Stimulated activated CD4-positive, alpha-beta T cell treated with anti-CD3 and anti-CD28 coated beads, Interleukin-15, amount 100 ng/mL, for 24 hours (primary cell): ENCODE measurements at places on chromosomes 3 and 15.

DNA sequence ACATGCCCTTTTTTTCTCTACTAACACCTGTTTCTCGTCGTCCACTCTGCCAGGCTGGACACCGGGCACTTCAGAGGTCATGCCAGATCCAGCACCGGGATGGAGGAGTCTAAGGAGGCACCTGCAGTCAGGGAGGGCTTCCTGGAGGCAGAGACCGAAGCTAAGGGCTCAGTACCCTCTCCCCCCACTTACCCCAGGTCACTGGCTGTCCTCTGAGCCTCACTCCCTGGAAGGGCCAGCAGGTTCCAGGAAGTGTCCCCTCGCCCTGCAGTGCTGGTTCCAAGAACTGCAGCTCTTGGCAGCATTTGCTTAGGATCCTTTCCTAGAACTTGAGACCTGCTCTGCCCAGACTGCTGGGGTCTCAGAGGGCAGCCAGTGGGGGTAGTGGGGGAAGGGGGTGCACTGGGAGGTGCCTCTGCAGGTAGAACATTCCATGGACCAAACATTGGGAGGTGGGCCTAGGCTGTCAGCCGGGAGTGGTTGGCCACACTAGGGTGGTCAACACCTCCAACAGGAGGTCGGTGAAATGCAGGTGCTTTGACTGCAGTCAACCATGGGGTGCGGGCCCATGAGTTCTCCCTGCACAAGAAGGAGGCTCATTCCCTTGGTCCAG is 11.3 kb downstream of the CISH start:
- peak; percentile 46 for DNase-seq

GRCh38 chr3:86969500-86970189 is 21.3 kb downstream of the VGLL3 start:
- peak; percentile 27 for DNase-seq

- no peak for DNase-seq
Measured at GRCh38 chr3:28575746-28576613, 227.4 kb upstream of the AZI2 start.

GRCh38 chr15:39888809-39889208 is 31.3 kb downstream of the GPR176 start:
- no peak for DNase-seq

GRCh38 chr3:146308222-146308621 is 57.3 kb upstream of the PLSCR4 start:
- DNase-seq: no peak

DNA sequence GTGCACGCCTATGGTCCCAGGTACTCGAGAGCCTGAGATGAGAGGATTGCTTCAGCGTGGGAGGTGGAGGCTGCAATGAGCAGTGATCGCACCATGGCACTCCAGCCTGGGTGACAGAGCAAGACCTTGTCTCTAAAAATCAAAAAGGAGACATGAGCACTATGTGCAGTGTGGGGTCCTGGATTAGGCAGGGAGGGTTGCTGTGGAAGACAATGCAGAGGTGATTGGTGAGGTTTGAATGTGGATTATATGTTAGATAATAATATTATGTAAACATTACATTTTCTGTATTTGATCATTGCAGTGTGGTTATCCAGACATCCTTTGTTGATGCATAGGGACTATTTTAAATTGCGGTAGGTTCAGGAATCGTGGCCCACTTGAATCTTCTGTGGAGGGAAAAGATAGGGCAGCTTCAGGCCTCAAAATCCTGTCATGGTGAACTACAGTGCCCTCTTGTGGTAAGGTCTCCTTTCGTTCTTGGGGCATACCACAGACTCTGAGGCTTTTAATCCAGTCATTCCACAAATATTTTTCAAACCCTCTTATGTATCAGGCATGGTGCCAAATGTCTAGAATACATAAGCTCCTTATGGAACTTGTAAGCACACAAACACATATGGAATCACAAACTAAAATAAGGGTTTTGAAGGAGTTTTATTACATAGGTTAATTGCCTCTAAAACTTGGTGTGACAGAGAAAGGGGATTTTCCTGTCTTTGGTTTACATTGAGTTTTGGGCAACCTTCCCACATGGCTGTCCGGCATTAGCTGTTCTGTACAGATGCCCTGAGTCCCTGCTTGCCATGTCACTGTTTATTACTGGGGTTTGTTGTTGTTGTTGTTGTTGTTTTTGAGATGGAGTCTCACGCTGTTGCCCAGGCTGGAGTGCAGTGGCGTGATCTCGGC is 37.7 kb downstream of the GPD1L start:
- DNase-seq: peak; percentile 55

DNA sequence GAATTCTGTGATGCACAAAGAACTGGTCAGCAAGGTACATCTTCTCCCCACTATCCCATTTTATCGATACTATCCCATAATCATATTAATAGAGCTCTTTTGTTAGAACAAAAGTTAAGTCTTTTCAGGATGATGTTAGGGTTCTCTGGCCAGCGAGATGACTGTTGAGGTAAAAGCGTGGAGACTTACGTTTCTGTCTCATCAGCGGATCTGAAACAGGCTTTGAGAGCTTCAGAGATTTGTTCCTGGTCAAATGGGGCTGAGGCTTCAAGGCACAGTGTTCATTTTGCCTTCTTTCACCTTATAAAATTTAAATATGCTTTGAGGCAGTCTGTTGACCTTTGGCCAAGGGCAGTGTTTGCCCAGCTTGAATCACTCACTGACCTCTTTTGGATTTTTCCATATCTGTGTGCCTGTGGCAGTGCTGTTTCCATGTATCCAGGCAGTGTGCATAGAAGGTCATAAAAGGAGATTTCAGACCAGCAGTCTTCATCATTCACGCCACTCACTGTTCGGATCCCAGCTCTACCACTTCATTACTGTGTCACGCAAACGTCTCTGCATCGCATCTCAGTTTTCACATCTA is 3.1 kb downstream of the ADAMTSL3 start:
- no peak for DNase-seq

GRCh38 chr3:192831111-192831644 is 86.5 kb downstream of the MB21D2 start:
- peak; percentile 42 for DNase-seq

DNA sequence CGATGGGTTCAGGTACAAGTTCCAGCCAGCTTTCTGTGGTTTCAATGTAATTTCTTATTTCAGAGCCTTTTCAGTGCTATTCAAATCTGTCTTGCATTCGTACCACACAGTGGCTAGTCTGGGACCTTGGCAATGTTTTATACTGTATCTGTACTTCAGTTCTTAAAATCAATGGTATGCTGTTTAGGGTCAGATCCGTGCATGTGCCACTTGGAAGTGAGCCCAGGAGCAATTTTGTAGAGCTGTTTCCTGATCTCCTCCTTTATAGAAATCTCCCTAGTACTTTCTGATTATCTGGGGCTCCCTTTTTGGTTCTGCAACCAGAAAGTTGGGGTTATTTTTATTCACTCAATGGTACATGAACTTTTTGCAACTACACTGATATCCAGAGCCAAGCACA is 59.5 kb upstream of the NDUFB4 start:
- DNase-seq: no peak

- DNase-seq: no peak
Measured at GRCh38 chr3:119861681-119862080, 79.8 kb downstream of the NR1I2 start.

DNA sequence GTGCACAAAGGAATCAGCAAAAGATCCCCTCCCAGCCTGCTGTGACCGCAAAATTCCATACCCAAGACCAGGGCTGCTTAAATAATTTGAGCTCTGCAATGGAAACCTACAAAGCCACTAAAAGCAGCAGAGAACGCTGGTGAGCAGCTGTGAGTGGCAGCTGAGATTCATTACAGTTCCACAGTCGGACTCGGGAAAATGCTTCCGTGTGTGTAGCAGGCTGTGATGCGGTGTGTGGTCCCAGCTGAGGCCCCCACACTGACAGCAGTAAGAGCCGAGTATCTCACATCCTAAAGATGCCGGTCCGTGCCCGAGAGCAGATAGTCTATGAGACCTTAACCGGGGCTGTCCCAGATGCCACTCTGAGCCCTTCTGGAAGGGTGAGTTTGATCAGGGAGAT is 37.4 kb downstream of the TM2D3 start:
- DNase-seq: no peak
